IPS DF 19.7 (cell line): ENCODE measurements at places on chromosomes 1 and 21.
A peak's percentile ranks its signal among the peaks of the same experiment; 100 is the strongest.

GRCh38 chr1:186330758-186331157 lies 44.3 kb downstream of the TPR start:
- peak; percentile 5 for DNase-seq

DNA sequence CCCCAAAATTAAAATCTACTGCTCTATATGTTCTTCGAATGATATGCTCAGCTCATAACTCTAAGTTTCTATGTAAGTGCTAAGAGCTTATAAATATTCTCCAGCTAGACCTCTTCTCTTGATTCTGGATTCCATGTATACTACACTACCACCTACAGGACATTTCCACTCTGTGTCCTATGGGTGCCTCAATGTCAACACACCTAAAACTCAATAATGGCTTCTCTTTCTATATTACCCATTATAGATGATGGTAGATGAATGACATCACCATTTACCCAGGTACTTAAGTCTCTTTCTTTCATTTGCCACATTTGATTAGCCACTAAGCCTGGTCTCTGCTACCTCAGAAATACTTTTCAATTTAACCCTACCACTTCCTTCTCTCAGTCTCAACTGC lies 41.3 kb downstream of the TBX19 start:
- no peak for DNase-seq

- no peak for DNase-seq
Measured at GRCh38 chr1:163397451-163398200, 75.9 kb downstream of the NUF2 start.

DNA sequence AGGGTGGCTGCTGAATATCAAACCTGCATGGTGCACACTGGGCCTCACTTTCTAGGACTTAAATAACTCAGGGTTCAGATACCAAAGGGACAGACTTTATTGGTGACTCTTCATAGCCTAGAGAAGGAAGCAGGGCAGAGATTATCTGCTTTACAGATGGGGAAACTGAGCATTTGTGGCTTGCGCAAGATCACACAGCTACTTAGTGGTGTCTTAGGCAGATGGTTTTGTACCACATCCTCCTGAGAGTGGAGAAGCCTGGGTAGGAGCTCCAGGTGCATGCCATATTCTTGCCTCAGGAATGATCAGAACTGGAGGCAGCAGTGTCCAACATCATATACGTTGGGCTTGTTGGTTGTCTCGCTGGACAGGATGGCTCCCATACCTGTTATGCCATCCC lies 6.8 kb upstream of the DPH2 start:
- DNase-seq: no peak

DNA sequence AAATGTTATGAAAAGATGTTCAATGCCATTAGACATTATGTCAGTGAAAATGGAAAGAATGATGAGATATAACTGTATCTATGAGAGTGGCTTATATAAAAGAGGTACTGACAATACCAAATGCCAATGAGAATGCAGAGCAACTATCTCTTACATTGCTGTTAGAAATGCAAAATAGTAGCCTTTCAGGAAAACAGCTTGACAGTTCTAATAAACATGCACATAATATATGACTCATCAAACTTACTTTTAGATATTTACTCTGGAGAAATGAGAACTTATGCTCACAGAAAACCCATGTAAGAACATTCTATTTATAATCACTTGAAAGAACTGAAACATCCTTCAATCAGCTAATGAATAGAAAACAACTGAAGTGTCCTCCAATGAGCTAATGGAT lies 996.7 kb upstream of the ADGRL4 start:
- no peak for DNase-seq

GRCh38 chr1:156752843-156753482 lies 1.5 kb upstream of the HDGF start:
- DNase-seq: no peak

DNA sequence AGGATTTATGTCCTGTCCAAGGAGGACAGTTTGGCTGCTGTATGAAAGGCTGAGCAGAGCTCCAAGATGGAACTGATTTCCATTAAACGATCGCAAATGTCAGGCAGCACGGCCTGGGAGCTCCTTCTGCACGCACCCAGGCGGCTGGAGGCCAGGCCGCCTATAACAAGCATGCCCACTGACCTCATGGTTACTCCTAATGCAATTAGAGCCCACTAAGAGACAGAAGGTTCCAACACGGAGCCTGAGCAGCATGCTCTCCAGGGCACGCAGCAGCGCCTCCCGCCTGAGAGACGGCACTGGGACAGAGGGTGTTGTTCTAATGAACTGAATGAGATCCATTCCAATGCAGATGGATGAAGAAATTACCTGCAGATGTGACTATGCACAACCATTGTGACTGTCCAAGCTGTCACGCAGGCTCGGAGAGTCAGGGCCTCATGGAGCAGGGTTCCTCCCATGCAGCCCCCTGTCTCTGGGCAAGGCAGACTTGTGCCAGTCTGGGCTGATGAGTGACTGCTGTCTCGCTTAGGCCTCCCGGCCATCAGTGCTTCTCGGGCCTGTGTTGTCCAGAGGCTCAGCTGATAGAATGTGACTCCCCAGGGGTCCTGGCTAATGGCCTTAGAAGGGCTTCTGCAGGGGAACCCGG lies 25.2 kb upstream of the CDCA8 start:
- no peak for DNase-seq

DNA sequence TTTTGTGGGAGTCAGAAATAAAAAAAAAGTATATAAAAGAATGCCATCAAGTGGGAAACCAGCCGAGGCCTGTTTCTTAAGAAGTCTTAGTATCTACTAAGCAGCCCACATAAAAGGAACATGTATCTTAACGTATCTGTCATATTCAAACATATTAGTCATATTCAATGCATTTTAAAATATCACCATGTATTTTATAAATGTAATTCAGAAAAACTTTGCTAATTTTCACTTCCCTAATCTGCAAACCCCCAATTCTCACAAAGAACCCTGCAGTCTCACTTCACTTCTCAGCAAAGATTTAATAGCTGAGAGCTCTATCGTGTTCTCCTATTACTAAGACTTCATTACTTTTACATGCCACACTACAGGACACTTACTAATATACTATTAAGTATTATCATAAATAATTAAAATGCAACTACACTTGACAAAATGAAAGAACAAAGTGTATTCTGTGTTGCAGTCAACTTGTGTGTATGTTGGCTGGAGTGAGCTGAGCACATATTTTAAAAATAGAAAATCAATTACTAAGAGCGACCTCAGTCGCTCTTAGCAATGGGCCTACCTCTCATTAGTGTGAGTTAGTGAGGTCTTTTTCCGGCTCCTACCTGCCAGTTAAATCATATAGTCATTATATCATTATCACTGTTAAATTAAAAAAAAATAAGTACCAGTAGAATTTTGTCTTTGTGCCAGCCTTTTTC lies 484.3 kb downstream of the LMO4 start:
- no peak for DNase-seq

DNA sequence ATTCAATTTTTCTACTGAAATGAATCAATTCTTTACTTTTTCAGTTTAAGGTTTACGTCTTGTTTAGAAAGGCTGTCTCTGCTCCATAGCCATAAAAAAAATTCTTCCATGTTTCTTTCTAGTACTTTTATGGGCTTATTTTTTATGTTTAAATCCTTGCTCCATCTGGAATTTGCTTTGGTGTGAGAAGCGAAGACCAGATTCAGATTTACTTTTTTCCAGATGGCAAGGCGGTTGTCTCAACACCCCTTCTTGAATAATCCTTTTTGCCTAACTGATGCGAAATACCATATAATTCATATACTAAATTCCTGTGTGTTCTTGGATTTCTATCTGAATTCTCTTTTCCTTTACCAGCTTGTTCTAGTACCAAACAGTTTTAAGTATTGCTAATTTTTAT lies 101.5 kb downstream of the C1orf94 start:
- no peak for DNase-seq

DNA sequence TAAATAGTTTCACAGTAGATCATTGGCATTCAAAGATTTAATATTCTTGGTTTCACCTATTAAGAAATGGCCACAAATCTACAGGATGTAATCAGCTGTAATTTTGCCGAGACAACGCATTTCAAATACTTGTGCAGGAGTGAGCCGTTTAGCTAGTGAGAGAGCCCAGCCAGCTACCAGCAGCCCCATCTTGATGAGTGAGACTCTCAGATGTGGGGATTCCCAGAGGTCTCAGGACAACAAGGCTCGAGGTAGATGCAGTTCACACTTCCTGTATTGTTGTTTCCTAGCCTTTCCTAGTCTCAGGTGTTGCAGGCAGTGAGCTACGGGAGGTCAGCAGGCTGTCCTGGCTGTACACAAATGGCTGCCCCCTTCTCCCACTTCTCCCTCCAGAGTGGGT lies 108.6 kb downstream of the PBX1 start:
- no peak for DNase-seq

GRCh38 chr1:109492779-109493178 lies 1.1 kb upstream of the CYB561D1 start:
- no peak for DNase-seq

- no peak for DNase-seq
Measured at GRCh38 chr1:205754857-205755256, 4.9 kb upstream of the NUCKS1 start.

GRCh38 chr21:34857874-34858273 lies 189.1 kb downstream of the CLIC6 start:
- no peak for DNase-seq

- DNase-seq: no peak
Measured at GRCh38 chr1:185896863-185897262, 162.7 kb downstream of the HMCN1 start.

DNA sequence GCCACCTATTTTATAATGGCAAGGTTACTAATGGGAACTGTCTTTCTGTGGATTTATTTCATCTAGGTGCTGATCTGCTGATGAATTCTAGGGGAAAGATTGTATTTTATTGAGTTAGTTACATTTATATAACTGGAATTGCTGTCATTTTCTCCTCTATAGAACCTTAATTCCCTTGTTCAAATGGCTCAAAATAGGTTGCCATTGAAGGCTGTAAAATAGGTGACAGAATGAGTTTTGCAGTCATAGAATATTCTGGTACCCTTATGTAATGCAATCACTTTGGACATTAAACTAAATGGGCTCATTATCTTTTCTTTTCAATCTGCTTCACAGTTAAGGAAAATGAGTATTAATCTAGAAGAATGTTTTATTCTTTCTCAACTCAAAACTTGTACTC lies 131.0 kb downstream of the CTH start:
- no peak for DNase-seq

- no peak for DNase-seq
Measured at GRCh38 chr1:21775985-21776562, 6.9 kb downstream of the USP48 start.

- DNase-seq: no peak
Measured at GRCh38 chr21:27536319-27536718, 569.4 kb upstream of the ADAMTS5 start.

GRCh38 chr1:220788900-220789299 lies 2.2 kb downstream of the MTARC1 start:
- no peak for DNase-seq

DNA sequence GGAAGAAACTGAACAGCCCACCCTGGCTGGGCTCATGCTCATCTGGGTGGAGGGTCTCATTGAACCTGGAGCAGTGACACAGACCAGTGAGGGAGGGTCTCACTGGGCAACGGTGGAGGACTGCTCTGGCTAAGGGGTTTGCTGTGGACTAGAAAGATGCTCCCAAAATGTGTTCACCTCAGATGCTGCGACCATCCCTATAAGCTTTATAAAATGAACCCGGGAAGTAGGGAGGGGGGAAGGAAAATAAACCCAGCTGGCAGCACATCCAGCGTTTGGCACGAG lies 34.5 kb upstream of the LBR start:
- no peak for DNase-seq

GRCh38 chr1:246226041-246226440 lies 281.0 kb downstream of the SMYD3 start:
- DNase-seq: no peak

DNA sequence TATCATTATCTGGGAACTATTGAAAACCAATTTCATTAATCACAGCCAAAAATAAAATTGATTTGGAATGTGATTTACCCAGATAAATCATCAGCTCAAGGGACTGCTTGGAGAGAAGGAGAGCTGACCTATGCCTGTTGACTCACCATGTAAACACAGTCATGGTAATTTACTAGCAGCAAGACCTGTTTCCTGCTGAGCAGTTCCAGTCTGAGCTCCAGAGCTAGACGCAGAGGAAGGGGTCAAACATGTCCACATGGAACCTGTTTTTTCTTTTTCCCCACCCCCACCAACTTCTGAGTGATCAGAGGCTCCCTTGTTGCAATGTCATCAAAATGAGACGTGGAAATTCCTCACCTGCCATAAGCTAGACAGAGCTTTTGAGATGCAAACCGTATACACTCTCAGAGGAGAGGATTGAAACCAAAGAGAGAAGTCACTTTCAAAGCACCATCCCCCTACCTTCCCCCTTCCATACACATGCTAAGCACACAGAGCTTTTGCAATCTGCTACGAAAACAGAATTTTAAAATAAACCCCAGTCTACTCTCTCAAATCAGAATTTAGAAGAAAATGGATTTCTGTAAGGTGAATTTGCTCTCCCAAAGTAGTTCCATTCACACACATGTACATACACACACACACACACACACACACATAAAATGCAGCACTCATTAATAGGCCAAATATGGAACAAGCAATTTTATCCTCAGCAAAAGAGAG lies 55.9 kb upstream of the PTGFRN start:
- peak; percentile 92 for DNase-seq

DNA sequence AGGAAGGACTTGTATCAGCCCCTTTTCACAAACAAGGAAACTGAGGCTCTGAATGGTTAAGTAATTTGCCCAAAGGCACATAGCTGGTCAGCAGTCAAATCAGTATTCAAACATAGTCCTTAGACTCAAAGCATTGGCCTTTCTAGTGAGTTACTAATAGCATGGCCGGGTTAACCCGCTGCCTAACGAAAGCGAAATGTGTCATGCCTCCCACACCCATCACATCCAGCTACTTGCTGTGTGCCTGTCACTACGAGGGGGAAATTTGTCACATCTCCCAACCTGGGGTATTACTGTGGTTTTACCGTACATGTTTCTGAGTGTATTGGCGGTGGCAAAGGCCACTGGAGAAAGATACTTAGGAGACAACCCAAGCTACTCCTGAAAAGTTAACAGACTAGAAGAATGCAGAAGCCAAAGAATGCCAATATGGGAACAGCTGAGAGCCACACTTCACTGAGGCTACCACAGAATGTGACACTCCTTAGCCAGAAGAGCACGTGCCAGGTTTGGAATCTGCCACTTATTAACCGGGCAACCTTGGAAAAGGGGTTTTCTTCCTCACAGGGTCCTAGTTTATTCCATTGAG lies 363.5 kb downstream of the KCNH1 start:
- DNase-seq: no peak

GRCh38 chr1:201134405-201134804 lies 7.4 kb upstream of the ASCL5 start:
- DNase-seq: no peak

- DNase-seq: no peak
Measured at GRCh38 chr1:116259663-116260062, 113.4 kb upstream of the ATP1A1 start.

GRCh38 chr1:27973771-27974416 lies 14.1 kb downstream of the XKR8 start:
- no peak for DNase-seq

GRCh38 chr1:19139711-19140110 lies 70.4 kb downstream of the UBR4 start:
- no peak for DNase-seq

- no peak for DNase-seq
Measured at GRCh38 chr1:65769636-65770035, 23.1 kb upstream of the PDE4B start.
